ENCODE measurements at places on chromosomes 4 and X.
A peak's percentile ranks its signal among the peaks of the same experiment; 100 is the strongest.

GRCh38 chrX:29948653-29949052 lies 266.7 kb upstream of the MAGEB2 start:
- DNase-seq, result peak; percentile 32

GRCh38 chr4:41437111-41437536 lies 100.8 kb upstream of the LIMCH1 start:
- DNase-seq, result no peak

DNA sequence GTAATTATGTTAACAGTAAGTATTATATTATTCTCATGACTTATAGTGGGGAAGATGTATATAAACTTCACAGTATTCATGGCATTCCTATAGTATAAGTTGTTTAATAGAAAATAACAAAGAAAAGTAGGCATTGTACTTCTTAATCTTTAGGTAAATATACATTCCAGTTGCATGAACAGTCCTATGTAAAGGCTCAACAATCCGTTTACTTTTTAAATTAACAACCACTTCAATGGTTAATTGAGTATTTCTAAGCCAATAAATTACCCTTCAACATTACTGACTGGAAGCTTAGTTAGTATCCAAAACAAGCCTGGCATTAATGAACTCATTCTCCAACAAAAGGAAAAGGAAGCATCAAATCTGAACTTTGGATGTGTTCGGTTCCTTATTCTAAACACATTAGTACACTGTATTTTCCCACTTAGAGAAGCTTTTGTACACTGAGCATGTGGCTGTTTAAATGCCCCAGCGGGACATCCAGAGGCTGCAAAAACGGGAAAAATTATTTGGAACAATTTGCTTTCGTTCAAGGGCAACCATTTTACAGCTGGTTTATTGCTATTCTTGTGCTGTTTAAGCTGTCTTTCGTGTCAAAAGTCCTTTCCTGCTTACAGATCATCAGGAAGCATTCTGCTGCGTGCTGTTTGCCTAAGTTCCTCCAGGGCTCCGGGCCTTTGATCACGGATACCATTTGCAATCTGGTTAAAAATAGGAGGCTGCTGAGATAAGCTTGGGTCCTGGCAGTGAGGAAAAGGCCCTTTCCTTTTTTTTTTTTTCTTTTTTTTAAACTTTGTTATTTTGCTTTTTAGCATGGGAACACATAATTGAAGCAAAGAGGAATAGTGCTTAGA lies 460.3 kb downstream of the SPRY1 start:
- peak; percentile 32 for DNase-seq

DNA sequence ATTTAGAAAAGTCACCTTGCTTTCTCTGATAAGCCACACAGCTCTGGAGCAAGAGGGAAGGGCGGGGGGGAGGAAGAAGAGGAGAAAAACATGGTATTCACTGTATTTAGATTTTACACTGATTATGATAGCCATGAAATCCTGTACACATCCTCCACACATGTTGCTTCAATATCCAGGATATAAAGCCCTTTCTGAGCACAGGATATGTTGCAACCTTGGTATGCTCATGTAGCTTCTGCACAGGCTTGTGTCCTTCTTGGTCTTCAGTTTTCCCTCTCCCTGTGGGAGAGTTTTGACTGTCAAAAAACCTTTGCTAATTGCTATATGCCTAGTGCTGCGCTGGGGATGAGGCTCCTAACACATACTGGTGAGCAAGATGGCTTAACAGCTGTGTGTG lies 61.9 kb upstream of the DAPP1 start:
- DNase-seq, result no peak

DNA sequence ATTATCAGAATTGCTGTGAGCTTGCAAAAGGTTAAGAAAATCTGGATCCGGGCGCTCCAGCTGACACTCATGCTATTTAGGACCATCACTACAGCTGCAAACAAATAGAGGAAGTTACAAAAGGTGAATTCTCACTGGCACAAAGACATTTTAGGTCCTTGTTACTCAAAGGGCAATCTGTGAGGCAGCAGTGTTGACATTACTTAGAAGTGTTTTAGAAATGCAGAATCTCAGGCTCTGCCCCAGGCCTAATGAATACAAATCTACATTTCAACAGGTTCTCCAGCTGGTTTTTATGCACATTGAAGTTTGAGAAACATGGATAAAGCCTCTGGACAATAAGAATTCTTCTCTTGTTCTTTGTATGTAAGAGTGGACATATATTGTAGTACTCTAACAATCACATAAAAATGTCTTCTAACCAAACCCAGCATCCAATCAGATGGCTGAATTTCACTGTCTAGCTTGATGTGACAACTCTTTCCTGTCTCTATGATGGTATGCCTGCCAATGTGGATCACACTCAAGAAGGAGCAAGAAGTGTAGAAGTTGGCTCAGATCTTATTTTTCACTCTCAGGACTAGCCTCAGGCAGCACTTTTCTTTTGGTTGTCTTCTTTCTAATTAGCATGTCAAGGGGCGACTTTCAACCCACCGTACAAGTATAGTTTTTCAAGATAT lies 18.8 kb downstream of the SLC7A11 start:
- no peak for DNase-seq

- peak; percentile 21 for DNase-seq
These were observed 151.1 kb upstream of the BCOR start for GRCh38 chrX:40248822-40249221.

DNA sequence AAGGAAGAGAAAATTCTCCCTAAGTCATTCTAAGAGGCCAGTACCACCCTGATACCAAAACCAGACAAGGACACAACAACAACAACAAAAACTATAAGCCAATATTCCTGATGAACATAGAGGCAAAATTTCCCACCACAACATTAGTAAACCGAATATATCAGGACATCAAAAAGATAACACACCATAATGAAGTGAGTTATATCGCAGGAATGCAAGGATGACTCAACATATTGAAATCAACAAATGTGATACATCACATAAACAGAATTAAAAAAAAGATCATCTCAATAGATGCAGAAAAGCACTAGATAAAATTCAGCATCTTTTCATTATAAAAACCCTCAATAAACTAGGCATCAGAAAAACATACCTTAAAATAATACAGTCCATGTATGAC lies 1844.4 kb upstream of the PCDH10 start:
- DNase-seq, result no peak

- no peak for DNase-seq
These were observed 230.6 kb downstream of the DLG3 start for GRCh38 chrX:70675284-70675683.

GRCh38 chr4:38856524-38857337 lies at the start of gene TLR6:
Gene TLR6 (minus strand): TSS chr4:38856817. CDS start chr4:38829473, 27,344 bp downstream.
- DNase-seq, result peak; percentile 76

DNA sequence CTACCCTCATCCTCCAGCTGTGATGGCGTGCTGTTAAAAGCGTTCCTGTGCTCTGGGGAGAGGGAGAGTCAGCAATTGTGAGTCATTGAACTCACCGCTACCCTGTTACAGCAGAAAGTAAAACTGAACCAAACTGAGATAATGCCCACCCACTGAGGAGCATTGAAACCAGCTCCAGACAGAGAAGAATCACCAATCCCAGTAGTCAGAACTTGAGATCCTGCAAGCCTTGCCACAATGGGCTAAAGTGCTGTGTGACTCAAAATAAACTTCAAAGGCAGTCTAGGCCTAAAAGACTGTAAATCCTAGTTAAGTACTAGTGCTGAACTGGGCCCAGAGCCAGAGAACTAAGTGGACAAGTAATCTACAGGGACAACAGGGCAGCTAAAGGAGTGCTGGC lies 1394.2 kb upstream of the DIAPH2 start:
- DNase-seq, result no peak

- DNase-seq, result peak; percentile 29
These were observed 1.6 kb downstream of the RP2 start for GRCh38 chrX:46838486-46838870.

GRCh38 chr4:69471639-69472038 lies 24.1 kb downstream of the UGT2B4 start:
- DNase-seq, result no peak

- no peak for DNase-seq
These were observed 16.0 kb downstream of the AMELX start for GRCh38 chrX:11309220-11309619.

DNA sequence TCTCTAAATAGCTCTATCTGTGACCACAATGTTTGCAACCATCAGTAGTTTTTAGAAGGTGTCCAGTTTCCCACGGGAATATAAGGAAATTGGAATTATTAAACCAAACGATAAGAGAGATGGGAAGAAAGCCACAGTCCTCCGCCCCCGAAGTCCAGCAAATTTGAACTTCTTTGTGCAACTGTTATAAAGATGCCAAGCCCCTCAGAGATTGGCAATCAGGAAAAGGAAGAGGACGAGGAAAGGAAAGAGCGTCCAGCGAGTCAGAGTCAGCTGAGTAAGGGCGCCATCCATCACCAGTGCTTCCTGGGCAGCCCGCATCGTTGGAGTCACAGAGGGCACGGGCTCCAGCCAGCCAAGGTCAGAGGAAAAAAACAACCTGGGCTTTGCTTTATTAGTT lies 35.7 kb downstream of the LDB2 start:
- DNase-seq, result no peak

- DNase-seq, result no peak
These were observed at the start of gene ASB5 for GRCh38 chr4:176268963-176269362. Gene ASB5 (minus strand): TSS chr4:176269222. CDS start chr4:176269108, 114 bp downstream.

DNA sequence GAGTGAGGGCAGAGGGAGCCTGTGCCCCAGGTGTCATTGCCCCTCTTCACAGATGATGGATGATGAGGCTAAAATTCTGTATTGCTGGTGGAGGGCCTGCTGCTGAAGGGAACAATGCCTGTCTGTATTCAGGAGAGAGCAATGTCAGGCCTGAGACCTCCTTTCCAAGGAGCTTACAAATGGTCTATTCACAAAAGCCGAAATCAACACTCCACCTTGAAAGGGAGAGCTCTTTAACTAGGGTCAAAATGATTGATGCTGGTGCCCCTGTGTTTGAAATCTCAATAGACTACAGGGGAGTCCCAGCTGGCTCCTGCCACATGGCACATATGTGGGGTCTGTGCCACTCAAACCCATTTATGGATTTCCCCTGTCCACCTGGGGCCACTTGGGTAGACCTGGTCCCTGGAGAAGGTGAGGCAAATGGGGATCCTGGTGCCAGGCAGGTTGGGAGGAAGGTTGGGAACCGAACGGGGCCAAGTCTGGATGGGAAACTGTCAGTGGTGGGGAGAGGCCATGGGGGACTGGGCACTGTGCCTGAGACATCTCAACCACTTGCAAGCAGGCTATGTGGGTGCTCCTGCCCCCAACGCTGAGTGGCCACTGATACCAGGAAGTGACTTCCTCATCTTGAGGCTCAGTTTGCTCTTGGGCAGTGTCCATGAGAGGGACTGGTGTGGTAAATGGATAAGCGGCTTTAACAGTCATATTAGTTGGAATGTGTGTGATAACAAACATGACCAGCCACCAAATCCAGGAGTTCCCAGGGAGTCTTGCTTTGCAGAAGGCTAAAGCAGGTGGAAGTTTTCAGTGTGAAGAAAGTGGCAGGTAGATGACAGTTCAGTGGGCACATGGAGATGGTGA lies 223.8 kb upstream of the PSAPL1 start:
- no peak for DNase-seq

DNA sequence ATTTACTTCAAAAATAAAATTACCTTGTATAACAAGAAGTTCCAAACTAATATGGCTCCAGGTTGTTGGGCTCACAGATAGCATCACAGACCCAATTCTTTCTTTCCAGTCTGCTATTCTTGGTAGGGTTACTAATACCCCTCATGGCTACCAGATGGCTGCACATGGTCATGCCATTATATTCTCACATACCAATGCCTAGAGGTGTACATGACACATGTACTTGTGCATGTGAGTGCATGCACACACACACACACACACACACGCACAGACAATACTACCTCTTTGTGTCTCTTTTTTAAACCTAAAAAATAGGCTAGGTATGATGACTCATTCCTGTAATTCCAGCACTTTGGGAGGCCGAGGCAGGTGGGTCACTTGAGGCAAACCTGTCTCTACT lies 31.1 kb downstream of the FBXO8 start:
- no peak for DNase-seq

DNA sequence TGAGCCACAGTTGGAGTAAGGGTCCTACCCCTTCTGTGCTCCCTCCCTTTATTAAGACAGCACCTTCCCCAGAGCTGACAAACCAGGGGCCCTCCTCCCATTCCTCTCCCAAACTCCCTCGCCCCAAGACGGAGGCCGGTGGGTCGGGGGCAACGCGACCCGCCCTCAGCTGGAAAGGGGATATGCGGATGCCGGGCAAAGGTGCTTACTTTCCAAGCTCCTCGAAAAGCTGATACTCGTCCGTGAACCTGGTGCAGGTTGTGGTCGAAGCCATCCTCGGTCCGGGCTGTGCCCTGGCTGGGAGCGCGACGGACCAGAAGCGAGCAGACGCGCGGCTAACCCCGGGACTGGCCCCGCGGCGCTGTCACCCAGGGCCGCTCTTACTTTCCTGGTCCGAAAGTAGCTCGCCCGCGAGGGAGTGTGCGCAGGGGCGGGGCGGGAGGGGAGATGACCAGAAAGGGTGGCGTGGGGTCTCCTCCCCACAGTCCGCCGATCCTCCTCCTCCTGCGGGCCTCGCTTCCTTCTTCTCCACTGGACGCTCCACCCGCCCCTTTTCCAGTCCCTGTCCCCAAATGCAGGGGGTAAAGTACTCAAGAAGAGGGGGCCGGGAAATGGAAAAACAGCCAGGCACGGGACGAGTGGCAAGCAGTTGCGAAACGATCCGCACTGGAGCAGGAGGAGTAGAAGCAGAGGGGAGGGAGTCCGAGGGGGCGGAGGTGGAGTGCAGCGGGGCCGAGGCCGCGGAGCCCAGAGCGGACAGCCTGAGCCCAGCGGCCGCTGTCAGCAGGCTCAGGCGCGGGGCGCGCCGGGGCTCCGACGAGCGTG lies 531 bp downstream of the CAMK2D start:
- peak; percentile 56 for DNase-seq

All from renal cortical epithelial cell (primary cell).